Activated T-cell treated with anti-CD3 and anti-CD28 coated beads, Interleukin-2, amount 50 U/mL, for 24 hours (primary cell): ENCODE measurements at places on chromosomes 11 and 22.
A peak's percentile ranks its signal among the peaks of the same experiment; 100 is the strongest.

GRCh38 chr11:113436672-113437252, 38.4 kb downstream of the DRD2 start:
- DNase-seq = no peak

GRCh38 chr22:20720692-20721408, 53.1 kb upstream of the SERPIND1 start:
- no peak for DNase-seq

- DNase-seq = no peak
Observed at GRCh38 chr11:33525789-33526188, 174.8 kb downstream of the C11orf91 start.

- no peak for DNase-seq
Observed at GRCh38 chr11:65307298-65308229, 7.1 kb upstream of the CDC42EP2 start.

DNA sequence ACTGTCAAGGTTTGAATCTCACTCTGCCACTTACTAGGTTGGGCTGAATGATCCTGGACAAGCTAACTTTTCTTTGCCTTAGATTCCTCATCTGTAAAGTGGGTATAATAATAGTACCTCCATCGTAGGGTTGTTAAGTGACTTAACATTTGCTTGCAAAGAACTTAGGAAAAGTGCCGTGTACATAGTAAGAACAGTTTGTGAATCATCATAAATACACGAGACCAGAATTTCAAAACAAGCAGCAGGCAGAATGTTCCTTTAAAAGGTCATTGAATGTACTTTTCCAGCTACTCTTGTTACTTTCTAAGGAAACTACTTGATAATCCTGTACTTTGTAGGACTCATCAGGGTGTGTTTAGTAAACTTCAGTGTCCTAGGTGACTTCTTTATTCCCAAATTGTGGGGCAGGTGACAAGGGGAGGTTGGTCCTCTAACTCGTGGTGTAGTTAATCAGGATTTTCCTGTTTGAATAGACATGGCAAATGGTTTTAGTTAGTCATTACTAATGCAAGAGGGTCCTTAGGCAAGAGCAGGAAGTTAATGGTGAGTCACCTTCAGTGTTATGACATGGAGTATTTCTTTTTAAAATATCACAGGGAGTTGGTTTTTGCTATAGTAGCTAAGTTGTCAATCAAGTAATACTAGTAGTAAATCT, 67.9 kb downstream of the YAP1 start:
- no peak for DNase-seq

GRCh38 chr22:44336962-44337677, 24.4 kb upstream of the SHISAL1 start:
- no peak for DNase-seq

GRCh38 chr11:71213696-71214552, 38.5 kb downstream of the SHANK2 start:
- DNase-seq = no peak

DNA sequence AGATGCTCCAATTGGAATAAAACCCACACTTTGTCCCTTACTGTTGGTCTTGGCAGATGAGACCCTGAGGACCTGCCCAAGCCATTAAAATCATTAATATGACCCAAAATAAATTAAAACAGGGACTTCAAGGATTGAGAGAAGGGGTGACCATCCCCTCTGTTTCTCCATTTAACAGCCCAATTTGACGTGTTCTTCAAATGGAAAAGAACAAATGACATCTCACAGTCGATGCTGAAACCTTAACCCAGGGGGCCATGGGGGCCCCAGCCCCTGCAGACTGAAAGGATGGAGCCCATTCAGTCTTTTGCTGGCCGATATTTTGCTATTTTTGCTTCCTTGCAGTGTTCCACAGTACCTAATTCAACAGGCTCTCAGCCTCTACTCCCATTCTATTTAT, 20.5 kb downstream of the ZNF74 start:
- DNase-seq = no peak

DNA sequence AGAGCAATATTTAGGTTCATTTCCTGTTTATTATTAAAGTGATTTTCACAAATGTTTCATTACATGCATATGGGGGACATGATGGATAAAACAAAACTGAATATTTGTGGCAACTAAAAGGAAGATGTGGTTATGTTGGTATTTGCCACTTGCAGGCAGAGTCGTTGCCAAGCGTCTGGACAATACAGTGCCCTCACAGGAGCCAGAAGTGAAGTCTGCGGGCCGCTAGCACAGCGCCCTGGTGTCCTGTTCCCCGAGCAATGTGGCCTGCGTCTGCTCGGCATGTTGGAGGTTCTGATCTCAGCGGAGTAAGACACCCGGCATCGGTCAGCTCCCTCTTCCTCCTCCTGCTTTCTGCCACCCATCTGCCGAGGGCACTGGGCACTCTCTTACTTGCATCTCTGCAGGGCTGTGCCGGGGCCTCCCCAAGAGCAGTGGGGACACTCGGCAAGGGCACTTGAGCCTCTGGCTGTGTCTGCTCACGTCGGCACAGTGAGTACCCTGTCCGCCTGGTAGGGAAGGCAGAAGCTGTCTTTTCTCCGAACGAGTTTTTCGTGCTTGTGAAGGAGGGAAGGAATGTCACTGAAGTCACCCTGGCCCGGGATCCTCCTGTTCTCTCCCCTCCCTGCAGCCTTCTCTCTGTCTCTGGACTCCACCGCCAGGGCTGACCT, 10.5 kb upstream of the TTLL12 start:
- no peak for DNase-seq

- DNase-seq = peak; percentile 80
Observed at GRCh38 chr22:23696326-23696851, 5.6 kb downstream of the RGL4 start.

DNA sequence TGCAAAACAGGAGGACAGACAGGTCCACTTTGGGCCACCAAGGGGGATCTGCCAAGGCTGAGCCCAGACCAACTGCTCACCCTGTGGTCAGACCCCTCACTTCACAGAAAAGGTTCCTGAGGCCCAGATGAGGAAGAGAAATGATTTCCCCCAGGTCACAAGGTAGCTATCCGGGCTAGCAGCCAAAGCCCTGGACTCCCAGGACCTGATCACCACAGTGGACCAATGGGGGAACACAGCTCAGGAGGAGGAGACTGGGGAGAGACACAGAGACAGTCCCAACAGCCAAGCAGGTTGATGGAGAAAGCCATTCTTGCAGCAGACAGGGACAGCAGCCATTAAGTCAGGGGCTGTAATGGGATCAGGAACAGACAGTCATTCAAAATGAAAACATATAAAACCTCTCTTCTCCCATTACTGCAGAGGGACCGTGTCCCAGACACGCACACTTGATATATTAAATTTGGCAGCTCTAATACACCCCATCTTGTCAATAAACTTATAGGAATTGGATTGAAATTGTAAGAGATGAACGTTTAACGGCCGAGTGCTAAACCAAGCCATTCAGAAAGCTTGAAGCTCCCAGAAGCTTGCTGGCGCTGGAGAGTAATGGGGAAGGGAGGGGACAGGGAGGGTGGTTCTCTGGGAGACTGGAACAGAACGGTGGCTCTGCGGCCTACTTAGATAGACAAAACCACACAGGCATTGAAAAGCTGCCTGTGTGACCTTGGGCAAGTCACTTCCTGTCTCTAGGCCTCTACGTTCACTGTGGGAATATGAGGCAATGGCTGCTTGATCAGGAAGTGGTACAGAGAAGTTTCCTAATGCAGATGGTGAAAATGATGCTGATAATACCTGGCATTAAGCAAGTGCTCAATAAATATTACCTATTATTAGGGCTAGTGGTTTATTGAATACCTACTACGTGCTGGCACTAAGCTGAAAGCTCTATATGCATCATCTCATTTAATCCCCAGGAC, 16.0 kb downstream of the ZMAT5 start:
- DNase-seq = no peak

- no peak for DNase-seq
Observed at GRCh38 chr11:86519064-86519911, 144.6 kb downstream of the CCDC81 start.

DNA sequence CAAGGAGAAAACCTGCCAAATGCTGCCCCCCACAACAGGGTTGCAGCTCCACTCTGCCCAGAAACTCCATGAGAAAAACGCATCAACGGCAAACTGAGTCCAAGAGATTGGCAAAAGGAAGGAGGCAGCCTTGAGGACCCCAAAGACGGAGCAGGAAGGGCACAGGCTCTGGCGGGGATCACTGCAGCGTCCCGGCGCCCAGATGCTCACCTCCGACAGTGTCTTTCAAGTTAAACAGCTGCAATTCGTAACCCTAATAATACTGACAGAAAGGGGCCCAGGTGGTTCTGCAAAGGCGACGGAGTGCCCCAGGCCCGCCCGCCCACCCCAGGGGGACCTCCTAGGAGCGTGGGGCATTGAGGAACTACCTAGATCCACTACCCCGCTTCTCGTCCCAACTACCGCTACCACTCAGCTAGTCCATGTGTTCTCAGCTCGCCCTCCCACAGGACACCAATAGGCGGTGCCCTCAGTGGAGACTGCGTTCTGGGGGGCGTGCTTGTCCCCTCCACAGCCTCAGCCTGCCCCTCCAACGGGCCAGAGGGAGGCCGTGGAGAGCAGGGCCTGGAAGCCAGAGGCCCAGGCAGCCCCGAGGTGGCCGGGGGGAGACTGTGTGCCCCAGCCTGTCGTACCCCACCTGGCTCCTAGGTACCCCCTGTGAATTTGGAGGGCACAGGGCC, 127.4 kb downstream of the PHF21B start:
- no peak for DNase-seq

DNA sequence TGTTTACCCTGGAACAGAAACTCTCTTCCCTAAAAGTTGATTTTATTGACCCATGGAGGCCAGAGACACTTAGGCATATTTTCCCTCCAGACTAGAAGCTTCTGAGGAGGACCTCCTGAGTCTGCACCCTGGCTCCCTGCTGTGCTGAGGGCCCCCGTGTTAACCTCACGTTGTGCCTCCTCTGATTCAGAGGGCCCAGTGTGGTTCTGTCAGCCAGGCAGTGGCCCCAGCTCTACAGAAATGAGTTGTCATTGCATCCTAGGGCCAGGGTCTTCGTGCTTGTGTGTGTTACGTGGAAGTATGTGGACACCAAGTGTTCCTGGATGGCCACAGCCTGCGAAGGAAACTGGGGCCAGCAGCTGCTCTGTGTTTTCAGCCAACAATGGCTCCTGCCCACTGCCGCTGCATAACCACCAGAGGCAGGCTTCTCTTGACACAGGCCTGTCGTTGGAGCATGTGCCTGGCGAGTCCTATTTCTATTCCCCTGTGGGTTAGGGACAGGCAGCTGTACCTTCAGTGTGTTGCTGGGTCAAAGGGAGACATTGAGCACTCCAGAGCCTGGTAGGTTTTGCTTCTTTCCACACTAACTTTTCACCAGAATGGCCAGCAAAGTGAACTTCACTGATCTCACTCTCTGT, 44.5 kb downstream of the MED15 start:
- peak; percentile 73 for DNase-seq

- no peak for DNase-seq
Observed at GRCh38 chr22:32476281-32477195, 1.9 kb downstream of the FBXO7 start.

DNA sequence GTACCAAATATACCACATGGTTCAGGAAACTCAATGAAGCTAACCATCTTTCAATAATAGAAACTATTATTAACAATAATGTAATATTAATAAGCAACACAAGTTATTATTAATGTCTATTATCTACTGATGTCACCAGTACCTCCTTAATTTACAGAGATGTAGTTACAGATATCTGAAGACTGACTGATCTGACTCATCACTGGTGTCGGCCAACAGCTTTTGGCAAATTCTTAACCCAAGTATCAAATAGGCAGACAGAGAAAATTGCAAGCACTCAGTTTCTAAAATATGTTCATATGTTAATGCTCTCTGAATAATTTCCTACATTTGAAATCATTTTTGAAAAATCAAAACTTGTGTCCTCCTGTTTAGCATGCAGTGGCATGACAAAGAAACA, 100.4 kb upstream of the DDI1 start:
- DNase-seq = no peak

DNA sequence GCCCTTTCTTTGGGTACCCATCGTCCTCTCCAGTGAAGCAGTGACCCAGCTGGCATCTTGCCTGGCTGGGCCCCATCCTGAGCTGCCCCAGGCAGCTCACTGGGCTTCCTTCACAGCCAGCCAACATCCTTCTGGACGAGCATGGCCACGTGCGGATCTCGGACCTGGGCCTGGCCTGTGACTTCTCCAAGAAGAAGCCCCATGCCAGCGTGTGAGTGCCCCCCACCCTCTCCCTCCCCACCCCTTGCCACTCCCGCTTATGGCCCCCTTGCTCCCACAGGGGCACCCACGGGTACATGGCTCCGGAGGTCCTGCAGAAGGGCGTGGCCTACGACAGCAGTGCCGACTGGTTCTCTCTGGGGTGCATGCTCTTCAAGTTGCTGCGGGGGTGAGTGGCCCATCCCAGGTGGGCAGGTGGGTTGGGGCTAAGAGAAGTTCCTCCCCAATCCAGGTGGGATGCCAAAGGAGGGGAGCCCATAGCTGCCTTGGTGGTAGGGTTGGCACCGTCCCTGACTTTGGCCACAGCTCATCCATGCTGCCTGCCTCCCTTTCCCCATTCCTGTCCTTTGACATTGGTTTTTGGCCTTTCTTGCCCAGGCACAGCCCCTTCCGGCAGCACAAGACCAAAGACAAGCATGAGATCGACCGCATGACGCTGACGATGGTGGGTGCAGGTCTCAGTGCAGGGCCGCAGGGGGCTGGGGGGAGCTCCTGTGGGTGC, 6.8 kb upstream of the ANKRD13D start:
- no peak for DNase-seq

- DNase-seq = no peak
Observed at GRCh38 chr11:107957109-107957588, 28.9 kb downstream of the RAB39A start.

GRCh38 chr22:19905347-19906276, 36.0 kb upstream of the COMT start:
- DNase-seq = no peak

DNA sequence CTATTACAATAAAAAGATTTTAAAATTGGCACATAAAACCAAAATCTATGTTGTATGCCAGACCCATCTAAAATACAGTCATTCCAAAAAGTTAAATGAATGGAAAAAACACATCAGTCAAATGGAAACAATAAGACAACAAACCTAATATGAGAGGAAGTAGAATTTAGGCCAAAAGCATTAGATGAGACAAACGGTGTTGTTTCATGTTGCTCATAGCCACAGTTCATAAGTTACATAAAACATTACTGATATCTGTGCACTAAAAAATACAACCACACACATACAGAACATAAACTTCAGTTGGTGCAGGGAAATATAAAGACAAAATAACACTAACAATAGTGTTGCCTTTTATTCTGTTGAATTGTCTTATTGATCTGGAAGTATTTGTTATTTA, 661.9 kb downstream of the CNTN5 start:
- DNase-seq = no peak

- no peak for DNase-seq
Observed at GRCh38 chr22:41526226-41526829, 17.9 kb downstream of the POLR3H start.

DNA sequence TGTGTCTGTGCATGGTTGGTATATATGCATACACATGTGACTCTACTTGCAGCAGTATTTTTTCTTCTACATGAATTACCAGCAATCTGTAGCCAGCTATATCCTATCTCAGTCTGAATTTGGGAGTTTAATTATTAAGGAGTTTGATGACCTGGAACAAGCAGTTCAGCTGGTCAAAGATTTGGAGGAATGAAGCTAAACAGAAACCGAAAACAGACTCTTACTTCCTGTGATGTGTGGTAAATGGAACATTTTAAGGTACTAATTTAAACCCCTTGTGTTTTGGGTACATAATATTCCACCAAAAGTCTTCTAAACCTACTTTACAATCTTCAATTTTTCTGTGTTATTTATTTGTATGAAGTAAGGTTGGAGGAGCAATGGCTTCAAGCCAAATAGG, 124.4 kb upstream of the PGR start:
- DNase-seq = no peak

GRCh38 chr22:47854251-47854650, 1091.8 kb downstream of the TBC1D22A start:
- no peak for DNase-seq
